ENCODE measurements at places on chromosomes 7 and 10. TPM values are rescaled to one million over a fixed set of nuclear protein-coding genes. Genes with fewer than 3 reads are reported as not detected.

GRCh38 chr7:10571759-10572158 is 401.9 kb upstream of the PHF14 start:
- DNase-seq, result no peak

GRCh38 chr7:102321351-102322201 is 34.7 kb downstream of the SPDYE6 start:
- DNase-seq, result peak; percentile 31

GRCh38 chr7:137628216-137628615 is 218.6 kb downstream of the DGKI start:
- peak; percentile 24 for DNase-seq

GRCh38 chr7:90569368-90569767 is 26.8 kb upstream of the CDK14 start:
- no peak for DNase-seq

BLOC1S2 gene
- 52.2 TPM for total RNA-seq

DNA sequence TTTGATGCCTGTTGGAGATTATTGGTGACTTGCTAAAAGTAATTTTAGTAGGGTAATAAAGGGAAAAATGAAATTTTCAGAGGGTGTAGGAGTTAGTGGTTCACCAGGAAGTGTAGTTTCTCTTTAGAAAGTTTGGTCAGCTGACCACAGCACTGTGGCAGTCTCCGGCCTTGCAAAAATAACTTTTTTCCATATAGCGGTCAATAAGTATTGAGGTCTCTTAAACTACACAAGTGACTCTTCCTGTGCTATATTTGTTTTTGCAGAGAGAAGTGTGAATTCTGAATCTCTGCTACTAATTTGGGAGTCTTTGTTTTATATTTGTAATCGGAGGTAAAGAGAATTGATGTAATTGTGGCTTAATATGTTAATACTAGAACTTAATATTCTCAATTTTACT is 24.3 kb downstream of the PTPN12 start:
- DNase-seq, result no peak

GRCh38 chr7:39406467-39406866 is 159.7 kb upstream of the YAE1 start:
- no peak for DNase-seq

EN2 gene
- total RNA-seq, result not detected

CYP2C19 gene
- 0.41 TPM for total RNA-seq

DNA sequence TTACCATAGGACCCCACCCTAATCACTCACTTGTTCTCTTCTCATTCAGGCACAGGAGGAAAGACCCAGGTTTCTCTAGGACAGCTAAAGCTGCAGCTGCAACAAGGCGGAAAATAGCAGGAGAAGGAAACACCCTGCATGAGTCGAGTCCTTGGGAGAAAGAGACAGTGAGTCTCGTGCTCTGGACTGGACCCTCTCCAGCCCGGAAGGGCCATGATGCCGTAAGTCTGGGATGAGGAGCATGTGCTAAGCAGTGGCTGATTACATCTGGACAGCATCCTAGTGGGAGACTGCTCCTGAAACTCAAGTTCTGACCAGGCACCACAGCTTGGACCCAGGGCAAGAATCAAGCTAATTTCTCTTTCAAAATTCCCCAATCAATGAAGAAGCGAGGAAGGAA is 39.4 kb downstream of the FBXW4 start:
- DNase-seq, result no peak

GRCh38 chr10:37520488-37520887 is 336.9 kb downstream of the ZNF248 start:
- no peak for DNase-seq

- no peak for DNase-seq
These were observed 45.2 kb upstream of the SEMA3D start for GRCh38 chr7:85232068-85232467.

DNA sequence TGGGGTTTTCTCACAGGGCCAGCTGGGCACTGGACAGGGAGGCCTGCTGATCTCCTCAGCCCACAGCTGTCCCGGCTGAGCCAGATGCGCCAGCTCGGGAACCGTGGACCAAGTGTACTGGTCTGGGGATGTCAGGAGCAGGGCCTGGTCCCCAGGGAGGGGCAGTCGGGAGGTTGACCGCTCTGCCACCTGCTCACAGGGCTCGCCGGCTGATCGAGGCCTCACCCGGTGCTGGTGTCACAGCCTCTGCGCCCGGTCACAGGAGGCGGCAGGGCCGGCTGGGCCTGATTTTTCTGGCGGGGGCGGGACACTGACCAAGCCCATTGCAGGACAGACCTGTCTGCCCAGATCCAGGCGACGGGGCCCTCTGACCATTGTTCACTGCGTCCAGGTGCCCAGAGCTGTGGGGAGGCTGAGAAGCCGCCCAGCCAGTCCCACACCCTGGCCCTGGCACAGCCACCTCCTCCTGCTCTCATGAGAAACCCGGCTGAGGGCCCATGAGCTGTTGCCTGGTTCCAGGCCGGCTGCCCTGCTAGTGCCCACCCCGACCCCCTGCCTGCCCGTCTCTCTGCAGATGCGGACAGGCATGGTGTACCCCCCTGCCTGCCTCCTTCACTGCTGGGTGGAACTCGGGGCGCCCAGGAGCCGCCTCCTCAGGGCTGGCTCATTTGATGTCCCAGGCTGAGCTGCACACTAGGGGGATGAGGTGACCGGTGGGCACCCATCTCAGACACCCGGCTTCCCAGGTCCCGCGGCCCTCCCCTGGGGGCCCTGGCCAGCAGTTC is 3.0 kb upstream of the TMEM184A start:
- DNase-seq, result no peak

DNA sequence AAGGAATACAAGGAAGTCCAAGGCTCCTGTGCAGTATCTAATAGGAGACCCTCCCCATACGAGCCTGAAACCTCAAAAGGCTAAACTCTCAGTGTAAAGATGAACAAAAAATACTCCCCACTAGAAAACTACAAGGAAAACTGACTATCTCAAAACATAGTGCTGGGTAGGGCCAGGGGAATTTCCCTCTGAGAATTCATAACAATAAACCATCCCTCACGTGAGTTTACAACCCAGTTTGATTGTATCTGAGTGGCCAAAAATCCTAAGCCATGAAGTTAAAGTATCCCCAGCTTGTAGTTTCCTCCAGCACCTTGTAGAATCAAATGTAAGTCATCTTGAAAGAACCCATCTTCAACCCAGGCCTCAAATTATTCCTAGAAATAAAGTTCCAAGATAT is 293.4 kb downstream of the CELF2 start:
- DNase-seq, result no peak

DNA sequence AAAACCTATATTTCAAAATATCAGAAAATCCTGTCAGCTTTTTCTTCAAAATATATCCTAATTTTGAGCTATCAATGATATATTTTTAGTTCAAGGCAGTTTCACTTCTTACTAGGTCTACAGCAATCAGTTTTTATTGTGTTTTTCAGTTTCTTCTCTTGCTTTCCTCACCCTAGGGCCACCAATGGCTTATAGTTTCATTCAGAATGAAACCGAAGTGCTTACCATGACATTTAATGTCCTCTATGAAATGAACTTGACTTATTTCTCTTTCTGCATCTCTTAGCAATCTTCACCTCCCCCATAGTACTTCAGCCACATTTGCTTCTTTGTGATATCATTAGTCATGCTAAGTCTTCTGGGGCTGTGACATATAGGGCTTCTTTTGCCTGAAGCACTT is 100.3 kb downstream of the ARL5B start:
- no peak for DNase-seq

TAS2R41 gene
- total RNA-seq, result not detected

- DNase-seq, result no peak
These were observed 228.3 kb downstream of the ADARB2 start for GRCh38 chr10:1509011-1509530.

- no peak for DNase-seq
These were observed 30.6 kb downstream of the COL28A1 start for GRCh38 chr7:7504910-7505704.

DNA sequence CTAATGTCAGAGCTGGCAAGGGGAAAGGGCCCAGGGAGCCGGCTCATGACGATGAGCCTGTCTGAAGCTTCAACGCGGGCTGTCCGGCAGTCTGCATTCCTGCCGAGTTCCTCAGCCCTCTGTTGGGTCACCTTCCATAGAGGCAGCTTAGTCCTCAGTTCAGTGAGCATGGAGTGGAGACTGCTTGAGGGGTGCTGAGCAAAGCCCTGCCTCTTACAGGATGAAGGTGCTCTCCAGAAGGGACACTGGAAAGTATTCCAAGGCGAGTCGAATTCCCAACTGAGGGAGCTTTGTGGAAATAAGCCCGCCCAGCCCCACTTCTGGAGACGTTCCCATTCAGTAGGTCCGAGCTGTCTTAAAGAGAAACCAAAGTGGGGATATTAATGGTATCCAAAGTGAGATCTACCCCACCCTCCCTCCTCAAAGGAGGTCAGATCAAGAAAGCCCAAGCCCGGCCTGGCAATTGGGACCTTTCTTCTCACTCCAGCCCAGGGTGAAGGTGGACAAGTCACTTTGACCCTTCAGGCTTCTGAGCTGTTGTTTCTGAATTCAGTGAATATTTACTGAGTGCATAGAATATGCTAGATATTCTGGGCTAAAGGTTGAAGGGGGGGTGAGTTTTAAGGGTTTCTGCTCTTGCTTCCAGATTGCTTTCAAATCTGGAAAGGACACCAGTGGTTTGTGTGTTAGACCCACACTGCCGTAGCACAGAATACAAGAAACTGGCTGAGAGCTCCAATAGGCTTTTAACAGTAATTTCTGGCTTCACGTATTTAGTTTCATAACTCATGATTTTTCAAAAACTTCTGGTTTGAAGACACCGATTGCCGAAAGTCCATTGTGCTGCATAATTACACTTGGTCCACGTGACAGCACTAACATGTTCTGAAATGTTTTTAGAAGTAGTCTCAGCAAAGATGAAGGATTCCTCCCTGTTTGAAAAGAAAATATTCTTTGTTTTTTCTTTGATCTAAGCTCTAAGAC is 3.5 kb downstream of the EGFR start:
- no peak for DNase-seq

- no peak for DNase-seq
These were observed 1127.3 kb upstream of the AUTS2 start for GRCh38 chr7:68470836-68471435.
